ENCODE measurements at places on chromosomes 2 and 18. TPM values are rescaled to one million over a fixed set of nuclear protein-coding genes. Genes with fewer than 3 reads are reported as not detected.

GRCh38 chr2:74690571-74690970, 36.5 kb downstream of the SEMA4F start:
- H3K27me3 ChIP-seq, result no peaks in the 10 kb centered on the region
- H3K4me1 ChIP-seq, result no peaks in the 10 kb centered on the region
- no peak overlapping the region for H3K4me3 ChIP-seq
- H3K27ac ChIP-seq, result no peak overlapping the region

MRO gene
- 20.9 TPM for total RNA-seq

GRCh38 chr2:189673661-189674373, 653 bp upstream of the ANKAR start:
- H3K36me3 ChIP-seq, result peaks cover 12% of the 10 kb centered on the region
- no peaks in the 10 kb centered on the region for H3K27me3 ChIP-seq
- H3K4me1 ChIP-seq, result peaks cover 8% of the 10 kb centered on the region
- H3K4me3 ChIP-seq, result peak overlapping the region; percentile 78
- peak overlapping the region; percentile 60 for H3K27ac ChIP-seq

- H3K4me3 ChIP-seq, result no peak overlapping the region
- H3K36me3 ChIP-seq, result peaks cover 5% of the 10 kb centered on the region
These were observed 123.5 kb downstream of the PLEKHM3 start for GRCh38 chr2:207901829-207902228.

DNA sequence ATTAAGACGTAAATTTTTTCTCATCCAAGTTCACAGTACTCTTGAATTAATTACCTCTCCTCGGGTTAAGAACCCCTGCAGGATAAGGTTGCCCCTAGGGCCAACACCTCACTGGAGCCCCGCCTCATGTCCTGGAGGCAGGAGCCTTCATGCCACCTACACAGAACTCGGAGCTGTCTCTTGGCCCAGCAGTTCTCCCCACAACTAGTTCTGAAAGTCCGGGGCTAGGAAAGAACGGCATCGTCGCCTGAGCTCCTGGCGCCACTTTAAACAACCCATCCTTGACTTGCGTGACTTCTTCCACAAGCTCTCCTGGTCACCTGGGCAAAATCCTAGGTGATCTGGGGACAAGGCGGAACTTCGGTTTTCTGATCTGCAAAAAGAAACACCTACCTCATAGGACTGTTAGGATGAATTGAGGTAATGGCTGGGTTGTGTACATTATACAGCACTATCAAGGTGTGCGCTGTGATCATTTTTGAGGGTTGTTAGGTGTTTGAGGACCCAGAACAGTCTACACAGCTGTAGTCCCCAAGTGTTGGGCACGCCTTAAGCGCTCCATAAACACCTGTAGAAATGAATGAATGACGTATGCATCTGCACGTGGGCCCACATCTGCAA, 641 bp upstream of the ITGA6 start:
- H3K27me3 ChIP-seq, result peaks cover 16% of the 10 kb centered on the region
- peaks cover 15% of the 10 kb centered on the region for H3K4me1 ChIP-seq
- H3K27ac ChIP-seq, result no peak overlapping the region
- DNase-seq, result no peak

DNA sequence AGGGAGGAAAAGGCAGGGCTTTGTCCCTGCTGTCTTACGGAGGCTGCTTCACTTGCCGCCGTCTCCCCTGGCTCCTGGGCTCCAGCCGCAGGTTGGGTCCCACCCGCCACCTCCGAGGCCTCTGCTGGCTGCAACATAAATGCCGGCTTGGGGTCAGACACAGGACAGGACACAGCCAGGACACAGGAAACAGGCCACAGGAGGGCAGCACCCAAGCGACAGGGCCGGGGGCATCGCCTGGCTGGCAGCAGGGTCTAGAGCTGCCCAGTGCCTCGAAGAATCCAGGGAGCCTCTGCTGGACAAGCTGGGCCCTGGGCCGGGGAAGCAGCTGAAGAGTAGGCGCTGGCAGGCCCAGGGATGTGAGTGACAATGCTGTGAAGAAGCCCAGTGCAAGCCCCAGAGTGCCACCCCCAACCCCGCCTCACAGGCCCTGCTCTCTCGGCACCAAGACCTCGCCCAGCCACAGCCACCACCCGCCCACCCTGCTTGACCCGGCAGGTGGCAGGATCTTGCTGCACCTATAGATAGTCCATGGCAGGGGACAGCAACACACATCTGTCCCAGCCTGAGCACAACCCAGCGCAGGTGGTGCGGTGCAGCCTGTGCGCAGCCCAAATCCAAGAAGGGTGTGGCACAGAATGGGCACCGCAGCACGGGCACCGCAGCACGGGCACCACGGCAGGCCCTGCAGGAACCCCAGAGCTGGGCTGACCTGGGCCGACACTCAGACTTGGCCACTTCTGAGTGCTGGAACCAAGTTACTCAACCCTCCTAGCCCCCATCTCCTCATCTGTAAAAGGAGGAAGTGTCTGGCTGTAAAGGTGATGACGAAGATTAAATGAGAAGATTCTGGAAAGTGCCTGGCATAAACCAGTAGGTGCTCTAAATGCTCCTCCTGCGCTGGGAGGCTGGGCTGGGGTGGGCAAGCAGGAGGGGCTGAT, 55.6 kb downstream of the BIN1 start:
- no peaks in the 10 kb centered on the region for H3K27me3 ChIP-seq
- no peak for DNase-seq
- H3K4me3 ChIP-seq, result no peak overlapping the region
- H3K4me1 ChIP-seq, result peaks cover 20% of the 10 kb centered on the region
- H3K36me3 ChIP-seq, result peaks cover 92% of the 10 kb centered on the region

GRCh38 chr2:98519156-98519555, 74.5 kb downstream of the INPP4A start:
- no peak for DNase-seq
- H3K27me3 ChIP-seq, result no peaks in the 10 kb centered on the region
- peaks cover 13% of the 10 kb centered on the region for H3K36me3 ChIP-seq
- H3K27ac ChIP-seq, result no peak overlapping the region
- peaks cover 26% of the 10 kb centered on the region for H3K4me1 ChIP-seq
- H3K4me3 ChIP-seq, result no peak overlapping the region

- no peak overlapping the region for H3K27ac ChIP-seq
- H3K27me3 ChIP-seq, result no peaks in the 10 kb centered on the region
- H3K4me3 ChIP-seq, result no peak overlapping the region
- H3K36me3 ChIP-seq, result no peaks in the 10 kb centered on the region
- no peaks in the 10 kb centered on the region for H3K4me1 ChIP-seq
These were observed 349.7 kb downstream of the SATB2 start for GRCh38 chr2:199108056-199108455.
